PC-3 (cell line): ENCODE measurements at places on chromosomes 2 and 18. TPM values are rescaled to one million over a fixed set of nuclear protein-coding genes. Genes with fewer than 3 reads are reported as not detected.

The PLEKHH2 gene
- 1.9 and 2.7 TPM in 2 replicates for total RNA-seq

DNA sequence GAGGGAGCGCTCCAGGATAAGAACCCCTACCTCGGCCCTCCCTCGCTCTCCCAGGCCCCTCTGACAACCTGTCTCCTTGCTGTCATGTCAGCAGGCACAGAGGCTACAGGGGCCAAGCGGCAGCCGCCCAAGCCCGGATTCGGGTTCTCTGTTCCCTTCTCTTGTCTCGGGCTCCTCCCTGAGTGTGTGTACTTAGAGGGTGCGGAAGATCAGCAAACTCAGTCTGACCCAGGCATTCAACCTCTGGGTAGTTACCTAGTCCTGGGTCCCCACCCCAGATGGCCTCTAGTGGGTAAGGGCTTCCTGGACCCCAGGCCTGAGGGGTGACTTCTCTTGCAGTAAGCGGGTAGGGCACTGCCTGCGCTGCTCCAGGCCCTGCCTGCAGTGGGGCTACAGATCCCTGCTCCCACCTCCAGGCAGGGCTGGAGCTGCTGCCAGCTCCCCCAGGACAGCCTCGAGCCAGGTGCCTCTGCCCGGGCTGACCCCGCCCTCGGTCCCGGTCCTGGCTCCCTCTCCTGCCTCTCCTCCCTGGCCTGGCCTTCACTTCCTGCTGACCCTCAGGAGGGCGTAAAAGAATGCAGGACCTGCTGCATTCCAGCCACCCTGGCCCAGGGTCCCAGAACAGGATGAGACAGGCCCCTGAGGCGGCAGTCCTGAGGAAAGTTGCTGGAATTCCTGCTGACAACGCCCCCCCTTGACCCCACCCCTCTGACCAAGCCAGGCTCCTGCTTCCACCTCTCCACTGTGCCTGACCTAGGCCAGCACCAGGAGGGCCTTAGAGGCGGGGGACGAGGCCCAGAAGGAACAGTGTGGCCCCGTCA lies 22.0 kb downstream of the GPC1 start:
- DNase-seq: no peak

DNA sequence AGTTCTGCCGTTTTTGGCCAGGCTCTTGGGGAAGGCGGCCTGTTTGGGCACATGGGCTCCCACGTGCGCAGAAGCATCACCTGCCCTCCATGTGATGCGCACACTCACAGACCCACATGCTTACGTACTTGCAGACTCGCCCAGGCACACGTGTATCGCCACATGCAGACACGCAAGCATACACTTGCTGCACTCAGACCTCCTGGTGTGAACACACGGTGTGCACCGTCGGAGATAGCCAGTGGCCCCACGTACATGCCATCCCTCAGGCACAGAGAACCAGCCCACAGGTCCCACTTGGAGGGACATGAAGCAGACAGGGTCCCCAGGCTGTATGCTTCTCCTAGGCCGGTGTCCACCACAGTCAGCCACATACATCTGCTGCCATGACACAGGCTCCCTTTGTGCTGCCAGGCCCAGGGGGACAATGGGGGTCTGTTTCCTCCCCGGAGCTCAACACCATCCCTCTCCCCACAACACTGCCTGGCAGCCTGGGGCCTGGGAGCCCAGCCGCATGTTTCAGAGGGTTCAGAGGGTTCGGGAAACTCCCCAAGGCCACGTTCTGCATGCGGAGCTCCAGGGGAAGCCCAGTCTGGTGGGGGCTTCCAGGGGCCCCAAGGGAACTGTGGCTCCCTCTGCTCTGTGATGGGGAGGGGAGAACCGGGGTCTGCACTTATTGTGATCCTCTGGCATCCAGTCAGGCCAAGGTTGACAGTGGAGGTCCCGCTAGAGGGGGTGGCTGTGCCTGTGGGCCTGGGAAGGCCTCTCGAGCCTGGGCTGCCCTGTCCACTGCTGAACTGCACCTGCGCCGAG lies 208.1 kb upstream of the HAAO start:
- DNase-seq: no peak

DNA sequence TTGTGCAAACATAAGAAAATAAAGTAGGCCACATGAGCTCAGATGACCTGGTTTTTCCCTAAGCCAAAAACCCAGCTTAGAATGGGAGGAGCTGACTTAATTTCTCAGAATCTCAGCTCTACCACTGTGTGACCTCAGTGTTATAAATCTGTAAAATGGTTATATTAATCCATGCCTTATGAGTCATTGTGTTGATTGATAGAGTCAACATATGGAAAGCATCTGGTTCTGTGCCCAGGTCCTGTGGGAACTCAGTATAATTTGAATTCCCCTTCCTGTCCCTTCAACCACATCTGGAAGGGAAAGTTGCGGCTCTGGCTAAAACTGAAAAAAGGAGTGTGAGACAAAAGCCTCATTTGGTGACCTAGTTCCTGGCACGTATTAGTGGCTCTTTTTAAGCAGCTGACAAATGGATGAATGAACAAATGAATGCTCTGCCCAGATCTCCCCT lies 25.7 kb downstream of the TMEM177 start:
- DNase-seq: peak; percentile 56

DNA sequence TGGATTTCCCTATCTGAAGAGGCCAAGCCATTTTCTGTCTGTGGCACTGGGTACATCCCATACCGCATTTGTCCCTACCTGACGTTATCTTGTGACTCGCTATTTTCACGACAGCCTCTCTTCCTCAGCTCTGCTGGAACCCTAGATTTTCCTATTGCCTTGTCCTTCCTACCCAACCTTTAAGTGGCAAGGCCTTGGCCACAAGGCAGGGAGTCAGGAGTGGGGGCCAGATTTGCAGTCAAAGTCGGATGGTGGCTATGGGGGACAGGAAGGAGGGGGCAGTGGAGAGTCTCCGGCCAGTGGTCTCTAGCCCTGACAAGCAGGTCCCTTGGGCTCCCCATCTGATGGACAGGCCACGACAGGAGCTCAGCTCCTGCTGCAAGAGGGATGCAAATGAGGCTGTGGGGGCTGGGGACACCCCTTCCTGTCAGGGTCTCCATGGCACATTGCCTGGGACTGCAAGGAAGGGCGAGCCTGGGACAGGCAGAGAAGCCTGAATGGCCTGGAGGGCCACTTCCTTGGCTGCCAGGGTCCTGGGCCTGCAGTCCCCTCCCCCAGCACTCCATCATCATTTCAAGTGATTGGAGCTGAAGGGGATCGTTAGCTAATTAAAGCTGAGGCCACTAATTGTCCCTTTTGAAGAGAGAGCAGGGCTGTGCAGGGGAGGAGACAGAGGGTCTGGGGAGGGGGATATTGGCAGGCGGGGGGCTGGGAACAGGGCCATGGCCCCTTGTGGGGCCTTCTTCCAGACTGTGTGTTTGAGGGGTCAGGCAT lies 6.3 kb upstream of the ECEL1 start:
- DNase-seq: no peak

DNA sequence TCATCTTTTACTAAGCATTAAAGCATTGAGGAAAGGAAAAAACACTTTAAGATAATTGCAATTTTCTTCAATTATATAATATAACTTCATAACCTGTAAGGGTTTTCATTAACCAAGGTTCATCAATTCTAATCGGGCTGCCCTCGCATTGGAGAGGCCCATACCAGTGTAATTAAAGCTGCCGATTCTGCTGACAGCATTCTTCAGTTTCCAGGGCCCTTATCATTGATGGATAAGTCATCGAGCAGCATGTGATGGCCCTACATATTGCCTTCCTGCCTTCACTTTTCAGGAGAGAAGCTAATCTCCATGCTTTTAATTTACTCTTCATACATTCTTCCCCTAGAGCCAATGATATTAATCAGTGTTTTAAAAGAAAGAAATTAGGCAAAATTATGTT lies 92.0 kb downstream of the NCKAP5 start:
- no peak for DNase-seq

DNA sequence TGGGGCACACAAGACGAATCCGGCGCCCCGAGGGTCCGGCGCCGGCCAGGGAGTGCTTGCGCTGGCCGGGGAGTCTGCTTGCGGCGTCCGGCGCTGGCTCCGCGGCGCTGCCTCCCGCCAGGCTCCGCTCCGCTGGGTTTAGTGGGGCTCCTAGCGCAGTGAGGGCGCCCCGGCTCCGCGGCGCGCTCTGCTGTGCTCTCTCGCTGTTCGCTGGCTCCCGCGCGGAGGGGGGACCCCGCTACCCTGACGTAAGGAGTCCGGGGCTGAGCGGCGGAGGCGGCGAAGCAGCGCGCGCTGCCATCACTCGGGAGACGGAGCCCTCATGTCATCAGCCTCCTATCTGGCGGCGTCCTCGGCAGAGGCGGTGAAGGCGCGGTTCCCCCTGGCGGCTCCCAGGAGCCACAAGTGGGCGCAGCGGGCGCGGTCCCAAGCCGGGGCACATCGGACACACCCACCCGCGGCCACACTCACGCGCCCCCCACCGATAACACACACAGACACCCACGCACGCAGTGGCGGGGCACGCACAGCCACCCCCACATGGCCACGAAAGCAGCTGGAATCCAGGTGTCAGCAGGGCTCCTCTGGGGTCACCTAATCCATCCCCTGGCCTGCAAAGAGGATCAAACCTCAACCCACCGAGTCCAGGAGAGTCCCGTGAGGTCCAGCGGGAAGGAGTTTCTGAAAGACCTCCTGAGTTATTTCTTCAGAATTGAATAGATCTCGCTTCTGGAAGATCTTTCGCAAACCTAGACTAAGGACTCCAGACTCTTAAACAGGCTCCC lies at the start of gene C1QL2:
TSS of gene C1QL2 (minus strand) at position 189 of the 785 bp plus-strand sequence. CDS start 482 bp downstream, outside the sequence.
- DNase-seq: no peak
